ENCODE measurements at places on chromosomes 4 and X.

DNA sequence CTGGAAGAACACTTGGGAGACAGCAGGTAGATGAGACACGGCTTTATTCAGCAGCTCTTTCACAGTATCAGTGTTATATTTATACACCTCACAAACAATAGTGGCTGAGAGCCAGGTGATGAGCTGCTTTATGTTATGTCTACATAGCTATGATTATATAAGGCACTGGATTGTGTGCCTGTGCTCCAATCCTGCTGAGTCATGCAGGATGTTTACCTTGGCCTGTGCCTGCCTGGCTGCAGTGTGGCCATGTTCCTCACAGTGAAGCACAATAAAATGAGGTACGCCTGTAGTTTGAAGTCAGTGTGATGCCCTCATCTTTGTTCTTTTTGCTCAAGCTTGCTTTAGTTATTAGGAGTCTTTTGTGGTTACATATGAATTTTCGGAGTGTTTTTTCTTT, 31.3 kb downstream of the CXCL13 start:
- no peak for DNase-seq

DNA sequence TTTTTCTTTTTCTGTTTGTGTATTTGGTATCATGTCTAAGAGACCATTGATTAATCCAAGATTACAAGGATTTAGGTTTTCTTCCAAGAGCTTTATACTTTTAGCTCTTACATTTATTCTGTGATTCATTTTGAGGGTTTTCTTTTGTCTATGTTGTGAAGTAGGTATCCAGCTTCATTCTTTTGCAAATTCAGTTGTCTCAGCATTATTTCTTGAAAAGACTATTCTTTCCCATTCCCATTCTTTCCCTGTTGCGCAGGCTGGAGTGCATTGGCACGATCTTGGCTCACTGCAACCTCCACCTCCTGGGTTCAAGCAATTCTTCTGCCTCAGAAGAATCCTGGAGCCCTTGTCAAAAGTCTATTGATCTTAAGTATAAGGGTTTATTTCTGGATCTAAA, 164.9 kb downstream of the NAA11 start:
- DNase-seq = no peak

DNA sequence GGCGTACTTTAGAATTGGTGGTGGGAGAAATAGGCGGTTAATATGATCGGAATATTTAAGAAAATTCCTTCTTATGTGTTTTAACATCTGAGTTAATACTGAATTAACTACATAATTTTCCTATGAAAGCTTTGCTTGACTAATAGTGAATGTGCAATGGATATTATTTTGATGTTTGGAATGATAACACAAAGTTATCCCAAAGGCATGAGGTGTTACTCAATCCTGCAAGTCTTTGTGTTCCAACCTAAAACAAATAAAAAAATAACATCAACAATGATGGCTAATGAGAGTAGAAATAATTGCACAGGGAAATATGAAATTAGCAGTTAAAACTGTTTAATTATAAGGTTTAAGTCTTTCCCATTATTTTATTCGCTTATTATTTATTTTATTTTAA, 183.6 kb upstream of the ARSJ start:
- no peak for DNase-seq

- no peak for DNase-seq
Measured at GRCh38 chr4:120874792-120875774, 47.4 kb downstream of the PRDM5 start.

DNA sequence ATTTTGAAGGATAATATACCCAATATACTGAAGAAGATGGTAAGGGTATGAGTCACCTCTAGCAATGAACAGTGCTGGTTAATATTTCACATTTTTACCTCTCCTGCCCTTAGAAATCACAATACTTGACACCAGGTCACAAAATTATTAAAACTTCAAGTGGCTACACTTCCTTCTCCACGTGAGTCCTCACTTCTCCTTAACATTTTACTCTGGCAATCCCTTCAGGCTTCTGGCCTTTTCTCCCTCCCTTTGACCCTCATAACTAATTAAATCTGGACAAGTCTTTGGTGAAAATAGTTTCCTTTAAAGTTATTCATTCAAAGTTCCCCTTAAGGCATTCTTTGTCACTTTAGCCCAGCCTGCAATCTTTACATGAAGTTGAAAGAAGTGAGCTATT, 190.4 kb downstream of the UNC5C start:
- DNase-seq = no peak

- DNase-seq = no peak
Measured at GRCh38 chr4:71217688-71218087, 121.1 kb upstream of the SLC4A4 start.

- no peak for DNase-seq
Measured at GRCh38 chr4:28146191-28146590, 1285.5 kb downstream of the STIM2 start.

DNA sequence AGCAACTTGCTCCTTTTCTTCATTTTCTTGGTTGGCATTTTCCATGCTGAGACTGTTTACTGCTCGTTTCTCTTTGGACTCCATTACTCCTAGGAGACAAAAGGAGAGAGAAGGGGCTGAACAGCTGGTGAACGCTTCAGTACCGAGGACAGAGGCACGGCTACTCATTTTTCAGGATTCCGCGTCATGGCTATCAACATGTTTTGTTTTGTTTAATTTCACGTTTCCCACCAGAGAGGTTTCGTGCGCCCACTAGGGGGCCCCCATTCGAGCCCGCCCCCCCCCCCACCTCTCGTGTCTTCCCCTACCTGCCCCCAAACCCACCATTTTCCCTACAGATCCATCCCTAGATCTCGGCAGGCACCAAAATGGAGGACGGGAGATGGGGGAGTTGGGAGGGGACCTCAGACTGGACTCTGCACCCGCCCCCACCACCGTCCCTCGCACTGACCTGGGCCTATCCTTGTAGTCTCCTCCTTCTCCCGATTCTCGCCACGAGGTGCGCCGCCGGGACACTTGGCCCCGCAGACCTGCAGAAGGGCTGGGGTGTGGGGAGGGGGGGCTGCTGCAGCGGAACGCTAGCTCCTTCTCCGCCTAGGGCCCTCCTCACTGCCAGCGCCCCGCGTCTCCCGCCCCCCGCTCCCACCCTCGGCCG, 653 bp downstream of the BEX1 start:
- DNase-seq = no peak

DNA sequence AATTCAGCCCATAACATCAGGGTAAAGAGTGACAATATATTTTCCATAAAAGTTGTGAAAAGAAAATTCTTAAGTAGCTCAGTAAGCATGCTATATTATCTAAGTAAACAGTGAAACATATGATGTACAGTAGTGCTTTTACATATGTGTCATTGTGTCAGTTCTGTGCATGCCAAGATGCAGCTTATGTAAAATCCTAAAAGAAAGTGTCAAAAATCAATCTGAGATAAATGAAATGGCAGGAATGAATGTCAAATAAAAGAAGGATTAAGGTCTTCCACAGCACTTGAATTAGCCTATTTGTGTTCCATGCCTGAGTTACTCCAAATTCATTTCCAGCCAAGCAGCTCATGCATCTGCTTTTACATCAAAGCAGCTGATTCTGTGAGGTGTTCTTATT, 452.7 kb upstream of the HS3ST1 start:
- no peak for DNase-seq

DNA sequence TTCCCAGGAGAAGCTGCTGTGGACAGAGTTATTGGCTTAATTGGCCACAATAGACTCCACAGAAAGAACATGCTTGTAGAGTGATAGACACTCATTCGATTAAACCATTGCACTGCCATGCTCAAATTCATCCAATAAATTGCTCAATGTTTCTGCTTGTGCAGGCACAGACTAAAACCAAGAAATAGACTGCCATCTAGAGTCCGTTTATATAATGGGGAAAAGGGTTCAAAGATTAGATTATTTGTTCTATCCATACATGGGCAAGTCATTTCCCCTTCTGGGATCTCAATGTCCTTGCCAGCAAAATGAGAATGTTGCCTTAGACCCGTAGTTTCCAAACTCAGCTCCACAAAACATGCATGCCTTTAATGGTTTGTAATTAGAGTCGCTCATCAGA, 8.7 kb downstream of the SMIM10 start:
- DNase-seq = no peak

GRCh38 chr4:5511791-5512190, 196.6 kb downstream of the EVC2 start:
- no peak for DNase-seq

DNA sequence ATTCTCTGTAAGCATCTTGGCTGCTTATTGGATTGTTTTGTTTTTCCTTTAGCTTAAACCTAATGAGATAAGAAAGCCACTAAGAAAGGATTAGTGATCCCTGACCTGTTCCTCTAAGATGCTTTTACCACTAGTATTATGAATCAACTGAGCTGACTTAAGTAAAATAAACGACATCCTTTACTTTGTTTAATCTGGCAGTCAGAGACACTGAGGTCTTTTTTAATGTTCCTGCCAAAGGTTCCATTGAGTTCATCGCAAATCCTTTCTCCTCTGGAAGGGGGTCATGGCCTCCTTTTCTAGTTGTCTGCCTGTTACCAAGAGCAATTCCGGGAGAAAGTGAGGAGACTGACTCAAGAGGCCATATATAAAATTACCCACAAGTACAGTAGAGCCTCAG, 1038.3 kb upstream of the SLIT2 start:
- DNase-seq = no peak

GRCh38 chrX:137563681-137564651, 2.0 kb upstream of the ZIC3 start:
- no peak for DNase-seq

- DNase-seq = no peak
Measured at GRCh38 chr4:98680806-98681205, 22.4 kb upstream of the TSPAN5 start.

DNA sequence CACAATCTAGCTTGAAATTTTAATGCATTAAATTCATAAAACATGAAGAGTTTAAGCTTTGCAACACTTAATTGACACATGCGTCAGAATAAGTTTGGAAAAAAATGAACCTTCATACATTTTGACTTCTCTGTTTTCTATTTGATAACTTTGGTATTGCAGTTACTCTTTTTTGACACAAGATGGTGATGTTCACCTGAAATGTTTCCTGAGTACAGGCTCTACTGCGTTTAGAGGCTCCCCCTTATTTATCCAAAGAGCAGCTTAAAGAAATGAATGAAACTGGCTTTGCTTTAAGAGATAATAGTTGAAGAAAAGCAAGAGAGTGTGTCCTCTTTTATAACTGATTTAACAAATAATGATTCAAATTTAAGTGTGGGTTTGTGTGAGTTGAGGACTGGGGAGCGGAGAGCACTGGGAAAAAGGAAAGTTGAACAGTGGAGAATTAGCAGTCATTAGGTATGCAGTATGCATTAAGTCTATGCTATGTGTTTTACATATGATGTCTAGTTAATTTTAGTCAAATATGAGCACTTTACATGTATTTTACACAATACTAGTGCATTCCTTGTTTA, 180.6 kb upstream of the NUDT6 start:
- no peak for DNase-seq

Data from CD4-positive, alpha-beta T cell treated with Interleukin-4 for 1 hour (primary cell).